ENCODE measurements at places on chromosomes 3 and 15.

- DNase-seq, result no peak
Measured at GRCh38 chr15:96582473-96582872, 252.0 kb downstream of the NR2F2 start.

- DNase-seq, result no peak
Measured at GRCh38 chr3:160401291-160402095, 2.0 kb downstream of the SMC4 start.

- no peak for DNase-seq
Measured at GRCh38 chr3:105835606-105836005, 33.2 kb downstream of the CBLB start.

DNA sequence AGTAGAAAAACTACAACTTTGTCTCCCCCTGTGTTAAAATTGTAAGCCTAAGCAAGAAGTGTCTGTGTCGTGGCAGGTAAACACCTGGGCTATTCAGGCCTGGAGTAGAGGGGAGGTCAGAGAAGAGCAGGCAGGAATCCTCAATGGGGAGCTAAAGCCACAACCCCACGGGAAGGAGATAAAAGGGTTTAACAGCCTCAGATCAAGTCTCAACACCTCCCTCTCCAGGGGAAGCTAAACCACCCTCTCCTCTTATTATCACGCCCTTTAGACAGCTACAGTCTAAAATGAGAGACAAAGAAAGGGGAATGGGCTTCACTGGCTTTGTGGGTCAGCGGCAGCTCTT is 11.6 kb downstream of the ETV5 start:
- DNase-seq, result no peak

GRCh38 chr3:153273767-153274435 is 111.9 kb downstream of the RAP2B start:
- DNase-seq, result no peak

DNA sequence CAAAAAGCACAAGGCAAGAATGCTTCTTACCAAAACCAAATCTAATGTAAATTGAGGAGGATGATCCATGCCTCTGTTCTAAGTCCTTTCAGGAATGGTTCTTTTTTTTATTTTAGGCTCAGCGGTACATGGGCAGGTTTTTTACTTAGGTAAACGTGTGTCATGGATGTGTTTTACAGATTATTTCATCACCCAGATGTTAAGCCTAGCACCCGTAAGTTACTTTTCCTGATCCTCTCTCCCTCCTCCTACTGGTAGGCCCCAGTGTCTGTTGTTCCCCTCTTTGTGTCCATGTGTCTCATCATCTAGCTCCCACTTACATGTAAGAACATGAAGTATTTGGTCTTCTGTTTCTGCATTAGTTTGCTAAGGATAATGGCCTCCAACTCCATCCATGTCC is 289.2 kb upstream of the THBS1 start:
- DNase-seq, result no peak

DNA sequence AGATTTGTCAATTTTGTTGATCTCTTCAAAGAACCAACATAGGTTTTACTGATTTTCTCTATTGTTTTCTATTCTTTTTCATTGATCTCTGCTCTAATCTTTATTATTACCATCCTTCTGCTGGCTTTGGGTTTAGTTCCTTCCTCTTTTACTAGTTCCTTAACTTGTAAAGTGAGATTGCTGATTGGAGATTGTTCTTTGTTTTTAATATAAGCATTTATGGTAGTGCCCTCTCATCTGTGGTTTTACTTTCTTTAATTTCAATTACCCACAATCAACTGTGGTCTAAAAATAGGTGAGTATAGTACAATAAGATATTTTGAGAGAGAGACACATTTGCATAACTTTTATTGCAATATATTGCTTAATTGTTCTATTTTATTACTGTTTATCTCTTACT is 13.2 kb upstream of the CLRN1 start:
- DNase-seq, result no peak

DNA sequence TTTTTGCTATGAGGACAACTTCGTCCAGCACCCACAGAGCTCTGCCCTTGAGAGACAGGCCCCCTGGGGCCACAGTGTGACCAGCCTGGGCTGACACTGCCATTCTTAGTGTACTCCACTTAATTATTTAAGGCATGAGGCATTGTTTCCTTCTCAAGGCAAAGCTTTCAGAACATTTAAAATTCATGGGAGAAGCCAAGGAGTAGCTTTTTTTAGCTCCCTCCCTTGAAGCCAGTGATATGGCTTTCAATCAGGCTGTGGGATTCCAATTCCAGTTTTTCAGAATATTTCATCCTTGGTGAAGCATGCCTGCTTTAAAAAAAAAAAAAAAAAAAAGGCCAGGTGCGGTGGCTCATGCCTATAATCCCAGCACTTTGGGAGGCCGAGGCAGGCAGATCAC is 21.3 kb downstream of the HOMER2 start:
- no peak for DNase-seq

GRCh38 chr3:37243820-37244748 is 69.7 kb upstream of the LRRFIP2 start:
- DNase-seq, result no peak

GRCh38 chr15:80779658-80780415 is 667 bp downstream of the CEMIP start:
- no peak for DNase-seq

- peak; percentile 82 for DNase-seq
Measured at GRCh38 chr3:133211449-133211848, 173.3 kb downstream of the TMEM108 start.

DNA sequence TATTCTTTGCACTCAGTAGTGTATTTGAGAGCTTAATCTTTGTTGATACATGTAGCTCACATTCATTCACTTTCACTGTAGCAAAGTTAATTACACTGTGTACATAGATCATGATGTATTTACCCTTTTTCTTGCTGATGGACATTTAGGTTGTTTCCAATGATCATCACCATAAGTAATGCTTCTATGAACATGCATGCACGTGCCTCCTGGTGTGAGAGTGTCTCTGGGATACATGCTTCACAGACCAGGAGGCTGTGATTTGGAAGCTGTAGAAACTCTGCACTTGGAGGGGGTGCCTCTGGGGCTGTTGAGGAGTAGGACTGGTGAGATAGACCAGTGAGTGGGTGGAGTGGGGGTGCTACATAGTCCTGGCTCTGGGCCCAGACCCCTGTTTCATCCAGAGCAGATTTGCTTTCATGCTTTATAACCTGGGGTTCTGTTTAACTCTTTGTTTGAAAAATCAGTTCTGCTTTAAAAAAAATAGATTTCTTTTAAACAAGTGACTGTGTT is 18.2 kb upstream of the SMAD3 start:
- DNase-seq, result no peak

DNA sequence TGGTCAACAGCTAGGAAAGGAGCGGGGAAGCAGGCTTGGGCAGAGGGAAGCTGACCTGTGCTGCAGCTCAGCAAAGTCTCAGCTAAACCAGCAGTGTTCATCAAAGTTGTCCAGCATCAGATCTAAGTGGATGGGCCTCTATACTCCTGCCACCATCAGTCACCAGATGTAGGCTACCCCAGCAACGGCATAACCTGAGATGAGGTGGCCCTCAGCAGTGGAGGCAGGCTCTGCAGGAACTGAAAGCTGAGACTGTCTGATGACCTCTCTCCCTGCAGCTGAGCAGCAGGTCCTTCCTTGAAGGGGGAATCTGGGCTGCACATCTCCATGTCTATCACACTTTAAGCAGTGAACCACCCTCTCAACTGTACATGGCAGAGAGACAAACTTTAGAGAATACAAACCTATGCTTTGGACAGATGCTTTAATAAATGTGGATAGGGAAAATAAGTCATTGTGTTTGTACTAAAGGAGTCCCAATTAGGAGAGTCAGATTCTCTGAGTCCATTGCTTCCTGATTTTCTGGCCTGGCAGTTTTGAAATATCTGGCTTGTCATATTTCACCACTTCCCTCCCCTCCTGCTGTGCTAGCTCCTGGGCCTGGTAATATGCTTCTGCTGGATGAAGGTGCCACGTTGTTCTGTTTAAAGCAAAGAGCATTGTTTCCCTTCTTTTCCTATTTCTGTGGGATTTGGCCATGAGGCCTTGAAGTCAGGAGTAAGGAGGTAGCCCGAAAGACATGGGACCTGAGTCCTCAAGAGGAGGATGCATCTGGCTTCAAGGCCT is 11.1 kb upstream of the PSTPIP1 start:
- no peak for DNase-seq

DNA sequence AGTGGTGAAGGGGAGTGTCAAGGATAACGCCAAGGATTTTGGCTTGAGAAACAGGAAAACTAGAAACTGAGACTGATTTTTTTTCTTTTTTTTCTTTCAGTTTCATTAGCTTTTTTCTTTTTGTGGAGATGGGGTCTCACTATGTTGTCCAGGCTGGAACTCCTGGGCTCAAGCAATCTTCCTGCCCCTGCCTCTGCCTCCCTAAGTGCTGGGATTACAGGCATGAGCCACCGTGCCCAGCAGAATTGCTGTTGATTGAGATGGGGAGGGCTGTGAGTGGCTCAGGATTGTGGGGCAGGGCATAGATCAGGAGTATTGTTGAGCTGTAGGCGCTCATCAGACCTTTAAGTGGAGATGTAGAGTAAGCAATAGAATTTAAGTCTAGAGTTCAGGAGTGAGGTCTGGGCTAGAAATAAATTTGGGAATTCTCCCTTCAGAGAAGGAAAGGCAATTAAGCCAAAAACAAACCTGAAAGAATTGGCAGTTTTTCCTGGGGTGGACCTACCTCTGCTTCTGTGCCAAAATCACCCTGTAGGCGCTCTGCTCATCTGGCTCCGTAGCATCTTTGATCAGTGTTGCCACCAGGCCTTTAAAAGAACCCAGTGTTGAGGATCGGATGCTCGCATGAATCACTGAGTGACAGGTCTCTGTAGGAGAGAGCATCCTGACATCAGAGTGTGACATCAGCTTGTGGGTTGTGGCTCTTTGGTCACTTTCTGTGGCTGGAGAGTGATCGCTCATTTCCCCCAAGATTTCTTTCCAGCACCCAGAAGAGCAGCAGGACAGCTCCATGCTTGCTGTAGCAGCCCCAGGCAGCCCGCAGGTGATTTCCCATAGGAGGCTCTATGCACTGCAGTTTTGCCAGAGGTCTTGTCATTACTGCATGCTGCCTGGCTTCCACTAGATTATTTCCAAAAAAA is 15.8 kb downstream of the ABHD17C start:
- no peak for DNase-seq

DNA sequence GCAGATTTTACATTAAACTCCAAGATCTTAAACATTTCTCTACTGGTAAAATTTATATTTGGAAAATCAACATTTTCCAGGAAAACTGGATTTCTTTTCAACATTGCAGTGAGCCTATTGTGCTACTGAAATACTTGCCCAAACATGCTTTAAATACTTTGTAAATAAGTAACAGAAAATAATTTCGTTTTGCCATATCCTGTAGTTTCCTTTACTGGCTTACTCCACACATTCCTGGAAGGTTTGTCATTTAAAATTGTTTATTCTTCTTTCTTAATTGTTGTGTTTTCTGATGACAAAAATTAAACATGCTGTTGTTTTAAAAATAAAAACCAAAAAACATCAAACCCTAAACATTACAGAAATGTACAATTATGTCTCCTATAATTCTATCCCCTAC is 22.0 kb downstream of the ACAD11 start:
- no peak for DNase-seq

- no peak for DNase-seq
Measured at GRCh38 chr15:49122541-49123062, 32.8 kb downstream of the COPS2 start.

GRCh38 chr15:64045774-64046420 is 388 bp downstream of the DAPK2 start:
- DNase-seq, result no peak

GRCh38 chr3:187759601-187760000 is 14.3 kb upstream of the BCL6 start:
- DNase-seq, result no peak

GRCh38 chr3:9045371-9045770 is 82.1 kb upstream of the RAD18 start:
- DNase-seq, result no peak

DNA sequence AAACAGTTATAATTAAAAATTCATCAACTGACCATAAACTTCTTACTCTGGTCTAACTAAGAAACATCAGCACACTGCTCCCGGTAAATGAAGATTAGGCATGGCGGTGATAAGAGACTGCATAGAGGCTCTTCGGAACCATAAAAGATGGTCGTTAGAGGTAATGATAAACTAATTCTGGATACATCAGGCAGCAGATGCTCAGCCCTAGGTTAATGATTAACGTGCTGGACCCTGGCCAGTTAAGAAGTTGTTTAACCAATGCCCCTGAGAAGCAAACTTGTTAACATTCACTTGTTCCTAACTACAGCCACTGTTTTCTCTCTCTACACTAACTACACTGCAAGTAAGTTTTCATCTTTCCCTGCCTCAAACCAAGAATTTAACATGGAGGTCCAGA is 111.5 kb downstream of the PDZRN3 start:
- no peak for DNase-seq

DNA sequence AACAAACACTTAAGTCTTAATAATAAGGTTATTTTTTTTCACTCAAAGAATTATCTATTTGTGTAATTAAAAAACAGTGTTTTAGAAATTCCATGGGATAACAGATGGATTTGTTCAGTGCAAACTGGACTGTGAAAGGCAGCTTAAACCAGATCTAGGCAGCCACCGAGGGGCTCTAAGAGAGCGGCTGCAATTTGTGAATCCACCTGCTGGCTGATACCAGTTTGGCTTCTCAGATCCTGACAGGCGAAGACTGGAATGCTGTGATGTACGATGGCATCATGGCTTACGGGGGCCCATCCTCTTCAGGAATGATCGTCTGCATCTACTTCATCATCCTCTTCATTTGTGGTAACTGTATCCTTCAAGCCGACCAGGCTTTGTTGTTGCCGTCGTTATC is 119.6 kb downstream of the CHDH start:
- DNase-seq, result no peak

GRCh38 chr15:99474909-99475753 is 90.7 kb upstream of the MEF2A start:
- no peak for DNase-seq

GRCh38 chr3:107345822-107346405 is 31.3 kb upstream of the CCDC54 start:
- no peak for DNase-seq

- DNase-seq, result no peak
Measured at GRCh38 chr3:139481116-139481515, 4.8 kb upstream of the RBP2 start.

DNA sequence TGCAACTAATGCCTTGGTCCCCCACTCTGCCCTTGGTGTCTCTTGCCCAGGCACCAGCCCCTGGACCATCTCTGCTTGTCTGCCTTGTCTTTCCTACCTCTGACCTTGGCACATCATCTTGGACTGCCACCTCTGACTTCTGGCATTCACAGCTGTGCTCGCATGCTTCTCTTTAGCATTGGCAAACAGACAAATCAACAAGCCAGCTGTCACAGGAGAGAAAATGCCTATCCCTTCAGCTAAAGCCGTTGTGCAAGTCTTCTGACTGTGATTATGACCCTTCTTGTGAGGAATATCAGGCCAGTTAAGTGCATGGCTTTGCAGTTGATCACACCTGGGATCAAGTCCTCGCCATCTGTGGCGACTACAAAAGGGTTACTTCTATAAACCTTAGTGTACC is 84.6 kb downstream of the PRICKLE2 start:
- no peak for DNase-seq

DNA sequence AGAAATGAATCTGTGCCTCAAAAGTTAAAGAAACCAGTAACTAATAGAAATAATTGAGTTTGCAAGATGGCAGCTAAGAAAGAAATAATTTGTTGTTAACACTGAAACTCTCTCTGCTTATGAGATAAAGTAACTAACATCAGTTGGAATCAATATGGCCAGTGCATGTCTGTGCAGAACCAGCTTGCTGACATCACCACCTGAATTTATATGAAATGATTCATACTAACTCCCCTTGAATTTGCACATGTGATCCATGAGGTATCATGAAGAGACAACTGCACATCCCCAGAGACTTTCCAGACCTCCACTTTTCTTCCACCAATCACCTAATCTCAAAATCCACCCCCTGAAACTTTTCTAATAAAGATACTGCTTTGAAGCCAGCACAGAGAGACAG is 10.3 kb upstream of the SLC25A38 start:
- no peak for DNase-seq

Data from NCI-H1436 treated with DMSO at 0.1 percent for 48 hours (cell line).